ENCODE measurements at places on chromosomes 1 and 21.

GRCh38 chr1:27343639-27344025 lies 1.8 kb downstream of the SYTL1 start:
- DNase-seq, result no peak

- DNase-seq, result no peak
Observed at GRCh38 chr1:228751360-228752098, 16.2 kb downstream of the RHOU start.

- DNase-seq, result peak; percentile 84
Observed at GRCh38 chr1:178031856-178032320, 62.0 kb upstream of the RASAL2 start.

DNA sequence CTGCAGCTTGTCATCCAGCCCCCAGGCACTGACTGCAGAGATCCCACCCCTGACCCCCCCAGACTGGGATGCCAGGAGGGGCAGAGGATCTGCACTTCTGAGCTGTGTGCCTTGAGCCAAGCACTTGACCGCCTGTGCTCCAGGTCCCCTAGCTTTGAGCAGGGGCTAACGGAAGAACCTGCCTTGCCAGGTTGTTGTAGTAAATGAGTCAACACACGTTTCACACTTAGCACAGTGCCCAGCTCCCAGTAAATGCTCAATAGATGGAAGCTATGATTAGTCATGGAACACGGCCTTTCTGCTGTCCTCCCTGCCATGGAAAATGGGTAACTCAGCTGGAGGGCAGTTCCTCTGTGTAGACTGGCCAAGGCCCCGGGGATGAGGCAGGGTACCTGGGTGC lies 24.1 kb downstream of the IFFO2 start:
- no peak for DNase-seq

- no peak for DNase-seq
Observed at GRCh38 chr1:167627615-167627864, 2.5 kb upstream of the RCSD1 start.

- no peak for DNase-seq
Observed at GRCh38 chr1:64005801-64006200, 197.6 kb upstream of the UBE2U start.

DNA sequence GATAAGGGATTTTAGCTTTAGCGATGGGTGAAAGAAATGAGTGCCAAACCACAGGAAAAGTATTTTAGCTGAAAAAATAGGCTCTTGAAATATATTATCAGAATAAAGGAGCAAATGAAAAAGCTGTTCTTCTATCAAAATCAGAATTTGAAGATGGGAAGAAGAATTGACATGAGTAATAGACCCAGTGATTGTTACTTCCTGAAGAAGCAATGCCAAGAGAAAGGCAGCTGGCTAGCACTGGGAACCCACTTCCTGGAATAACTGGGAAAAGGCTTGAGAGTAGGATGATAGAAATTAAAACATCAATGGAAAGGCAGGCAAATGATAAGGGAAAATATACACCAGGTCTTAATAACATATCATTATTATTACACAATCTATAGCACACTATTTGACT lies 29.9 kb upstream of the LYPLAL1 start:
- DNase-seq, result no peak

- DNase-seq, result no peak
Observed at GRCh38 chr1:167409183-167409582, 109.1 kb downstream of the CD247 start.

GRCh38 chr1:101142244-101142643 lies 94.6 kb upstream of the S1PR1 start:
- DNase-seq, result no peak

DNA sequence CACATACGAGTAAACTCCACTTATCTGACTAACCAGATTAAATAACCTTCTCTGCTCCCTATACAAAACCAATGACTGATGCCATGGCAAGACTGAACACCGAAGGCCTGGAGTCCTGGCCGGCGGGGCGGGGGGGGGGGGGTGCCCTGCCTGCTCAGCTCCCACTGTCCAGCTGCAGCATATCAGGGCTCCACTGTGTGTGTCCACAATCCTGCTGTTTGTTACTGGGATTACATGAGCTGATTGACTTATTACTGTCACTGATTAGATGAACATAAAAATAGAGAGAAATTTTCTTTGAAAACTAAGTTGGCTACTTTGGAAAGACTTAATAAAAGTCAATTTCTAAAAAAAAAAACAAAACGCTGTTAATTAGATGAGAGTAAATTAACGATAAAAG lies 24.9 kb downstream of the TMEM63A start:
- DNase-seq, result no peak

DNA sequence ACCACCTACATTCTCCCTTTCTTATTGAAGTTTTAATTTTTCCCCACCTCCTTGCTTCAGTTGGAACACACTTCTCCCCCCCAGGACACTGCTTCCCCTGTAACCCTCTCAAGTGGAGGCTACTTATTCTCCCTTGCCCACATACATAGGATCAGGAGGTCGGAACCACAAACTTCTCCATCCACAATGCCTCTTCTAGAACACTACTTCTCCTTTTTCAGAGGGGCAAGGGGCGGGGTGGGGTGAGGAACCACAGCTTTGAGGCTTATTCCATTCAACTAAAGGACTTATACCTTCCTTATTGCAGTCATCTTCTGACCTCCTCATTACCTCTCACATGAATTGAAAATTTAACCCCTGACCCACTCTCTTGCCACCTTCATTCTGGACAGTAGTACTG lies 81.3 kb downstream of the NEK7 start:
- peak; percentile 29 for DNase-seq

DNA sequence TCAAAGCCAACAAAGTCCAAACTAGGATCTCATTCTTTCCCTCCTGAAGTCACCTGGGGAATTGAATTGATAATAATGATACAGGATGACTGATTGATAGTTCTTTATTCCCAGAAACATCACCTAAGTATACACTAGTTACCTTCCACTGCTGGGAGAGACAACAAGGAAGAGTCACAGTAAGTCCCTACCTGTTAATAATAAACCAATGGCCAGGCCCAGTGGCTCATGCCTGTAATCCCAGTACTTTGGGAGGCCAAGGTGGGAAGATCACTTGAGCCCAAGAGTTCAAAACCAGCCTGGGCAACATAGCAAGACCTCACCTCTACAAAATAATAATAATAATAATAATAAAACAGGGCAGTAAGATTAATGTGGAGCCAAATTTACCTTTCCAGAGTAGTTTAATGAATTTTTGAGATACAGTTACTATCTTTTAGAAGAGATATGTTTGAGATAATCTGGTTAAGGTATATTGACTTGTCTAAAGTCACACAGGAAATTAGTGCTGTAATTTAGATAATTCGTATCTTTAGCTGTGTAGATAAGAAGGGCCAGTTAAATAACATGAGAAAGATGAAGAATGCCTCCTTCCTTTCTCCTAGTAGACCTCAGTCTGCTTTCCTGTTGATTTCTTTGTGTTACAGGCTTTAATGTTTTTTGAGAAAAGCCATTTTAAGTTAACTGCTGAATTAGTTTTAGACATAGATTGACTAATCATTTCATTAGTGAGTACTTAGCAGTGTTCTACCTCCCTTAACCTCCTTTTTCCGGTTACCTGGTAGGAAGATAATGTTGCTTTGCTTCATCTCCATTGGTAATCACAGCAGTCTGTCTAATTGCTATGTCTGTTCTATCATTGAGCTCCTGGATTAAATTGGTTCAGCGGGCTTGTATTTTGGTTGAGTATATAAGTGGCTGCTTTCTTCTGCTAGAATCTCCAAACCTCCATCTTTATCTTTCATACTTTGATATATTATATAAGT lies 22.0 kb downstream of the SMAP2 start:
- no peak for DNase-seq

GRCh38 chr21:44589586-44590305 lies 2.6 kb downstream of the KRTAP10-6 start:
- DNase-seq, result no peak

DNA sequence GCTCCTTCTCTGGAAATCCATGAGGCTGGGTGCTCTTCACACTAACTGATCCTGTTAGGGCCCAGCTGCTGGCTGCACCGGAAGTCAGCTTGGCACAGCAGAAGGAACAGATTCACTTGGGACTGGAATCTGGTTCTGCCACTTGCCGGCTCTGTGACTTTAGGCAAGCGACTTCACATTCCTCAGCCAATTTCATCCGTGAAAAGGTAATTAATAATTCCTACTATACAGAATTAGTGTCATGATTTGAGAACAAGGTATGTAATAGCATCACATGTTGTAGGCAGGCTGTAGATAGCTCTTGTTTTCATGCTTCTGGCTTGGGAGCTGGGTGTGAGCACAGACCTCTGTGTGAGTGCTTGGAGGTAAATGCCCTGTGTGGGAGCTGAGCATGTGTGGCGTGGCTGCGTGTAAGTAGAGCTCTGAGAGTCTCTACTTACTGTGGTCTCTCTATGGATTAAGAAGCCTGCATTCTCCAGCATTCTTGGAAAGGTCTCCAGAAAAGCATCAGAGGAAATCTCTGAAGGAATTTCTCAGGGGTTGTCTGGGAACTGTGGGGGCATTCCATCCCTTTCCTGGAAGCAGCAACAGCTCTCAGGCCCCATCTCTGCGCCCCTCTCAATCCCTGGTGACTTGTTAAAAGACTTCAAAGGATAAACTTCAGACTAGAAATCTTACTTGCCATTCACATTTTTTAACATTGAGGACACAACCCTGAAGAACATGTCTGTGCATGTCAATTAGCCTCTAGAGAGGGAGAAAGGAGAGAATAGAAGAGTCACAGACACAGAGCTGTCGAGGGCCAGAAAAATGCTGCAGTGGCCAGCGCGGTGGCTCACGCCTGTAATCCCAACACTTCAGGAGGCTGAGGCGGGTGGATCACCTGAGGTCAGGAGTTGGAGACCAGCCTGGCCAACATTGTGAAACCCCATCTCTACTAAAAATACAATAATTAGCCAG lies 47.7 kb upstream of the PPM1J start:
- peak; percentile 43 for DNase-seq

- DNase-seq, result no peak
Observed at GRCh38 chr1:176577646-176578197, 114.7 kb downstream of the PAPPA2 start.

- no peak for DNase-seq
Observed at GRCh38 chr1:15311880-15312279, 64.9 kb downstream of the FHAD1 start.
